ENCODE measurements at places on chromosomes 12 and 14.

- DNase-seq, result no peak
Observed at GRCh38 chr14:103871596-103872480, 24.5 kb upstream of the PPP1R13B start.

GRCh38 chr14:73794146-73794545 lies 57.5 kb upstream of the PTGR2 start:
- no peak for DNase-seq

DNA sequence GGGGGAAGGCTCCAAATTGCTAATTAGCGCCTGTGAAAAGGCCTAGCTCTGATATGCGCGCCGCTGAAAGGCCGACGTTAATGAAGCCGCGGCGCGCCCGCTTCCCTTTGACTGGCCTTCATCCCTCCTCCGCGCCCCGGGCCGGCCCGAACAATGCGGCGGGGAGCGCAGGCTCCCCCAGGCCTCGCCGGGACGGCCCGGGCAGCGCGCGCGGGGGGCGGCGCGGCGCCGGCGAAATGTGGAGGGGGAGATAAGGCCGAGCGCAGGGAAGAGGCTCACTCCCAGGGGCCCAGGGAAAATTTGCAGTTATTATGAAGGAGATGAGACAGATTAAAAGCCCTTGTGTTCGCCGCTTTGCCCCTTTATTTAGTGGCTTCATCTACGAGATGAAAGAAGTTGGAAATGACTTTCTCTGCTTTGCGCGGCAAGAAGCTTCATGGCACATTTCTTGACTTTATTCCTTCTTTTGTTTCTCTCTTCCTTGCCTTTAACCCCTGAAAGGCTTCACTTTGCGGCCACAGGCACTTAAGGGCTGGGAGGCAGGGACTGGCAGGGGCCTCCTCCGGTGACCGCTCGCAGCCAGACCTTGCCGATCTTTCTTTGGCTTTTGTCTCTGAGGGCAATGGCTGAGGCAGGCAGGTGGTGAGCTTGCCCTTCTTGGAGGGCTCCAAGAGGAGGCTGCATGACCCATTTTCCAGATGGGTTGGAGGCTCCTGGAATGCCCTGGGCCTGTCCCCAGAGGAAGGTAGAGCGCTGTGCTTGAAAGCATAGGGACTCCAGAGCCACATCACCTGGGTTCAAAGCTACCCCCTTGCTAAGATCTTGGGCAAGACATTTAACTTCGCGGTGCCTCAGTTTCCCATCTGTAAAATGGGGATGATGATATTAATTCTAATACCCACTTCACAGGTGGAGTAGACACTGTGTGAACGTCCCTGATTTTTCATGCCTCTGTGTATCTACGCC lies 12.7 kb upstream of the GPATCH2L start:
- no peak for DNase-seq

DNA sequence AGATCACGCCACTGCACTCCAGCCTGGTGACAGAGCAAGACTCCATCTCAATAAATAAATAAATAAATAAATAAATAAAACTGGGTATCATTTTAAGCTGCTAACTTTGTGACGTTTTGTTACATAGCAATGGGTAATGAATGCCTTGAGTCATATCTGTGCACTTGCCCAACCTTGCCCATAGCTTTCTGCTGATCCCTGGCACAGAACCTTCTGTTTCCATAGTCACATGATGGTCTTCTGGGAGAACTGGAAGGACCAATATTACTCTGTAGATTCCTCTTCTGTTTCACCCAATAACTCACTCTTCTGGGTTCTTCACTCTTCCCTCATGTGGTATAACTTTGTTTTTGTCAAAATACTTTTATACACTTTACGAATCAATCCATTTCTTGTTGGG lies 140.8 kb downstream of the SCARB1 start:
- DNase-seq, result no peak

GRCh38 chr12:13074396-13075117 lies 28.9 kb downstream of the GSG1 start:
- no peak for DNase-seq

DNA sequence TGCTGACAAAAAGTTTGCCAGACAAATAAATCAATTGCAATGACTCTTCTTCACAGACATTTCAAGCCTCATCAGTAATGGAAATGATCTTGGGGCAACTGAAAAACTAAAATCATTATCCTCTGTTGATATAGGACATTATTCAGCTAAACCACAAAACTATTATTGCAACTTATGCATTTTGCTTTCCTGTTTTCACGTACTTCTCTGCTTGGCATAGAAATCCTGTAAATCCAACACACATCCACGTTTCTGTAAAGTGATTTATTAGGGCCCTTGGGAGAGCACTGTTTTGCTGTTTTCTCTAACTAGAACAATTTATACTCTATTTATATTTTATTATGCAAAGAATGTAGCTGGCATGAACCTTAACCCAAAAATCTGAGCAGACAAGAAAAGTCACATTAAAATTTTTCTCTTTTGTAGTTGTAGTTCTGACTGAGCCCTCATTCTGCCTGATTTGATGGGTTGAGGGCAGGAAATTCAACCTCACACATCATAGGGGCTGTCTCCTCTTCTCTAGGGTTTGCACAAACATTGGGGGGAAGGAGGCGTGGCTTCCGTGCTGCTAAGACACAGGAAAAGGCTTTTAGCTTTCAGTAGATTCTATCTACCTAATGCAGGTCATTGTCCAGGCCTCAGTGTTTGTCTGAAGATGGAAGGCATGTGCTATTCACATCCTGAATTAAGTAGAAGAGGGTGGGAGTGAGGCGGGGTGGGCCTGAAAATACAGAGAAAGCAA lies 11.5 kb upstream of the NUP107 start:
- no peak for DNase-seq

DNA sequence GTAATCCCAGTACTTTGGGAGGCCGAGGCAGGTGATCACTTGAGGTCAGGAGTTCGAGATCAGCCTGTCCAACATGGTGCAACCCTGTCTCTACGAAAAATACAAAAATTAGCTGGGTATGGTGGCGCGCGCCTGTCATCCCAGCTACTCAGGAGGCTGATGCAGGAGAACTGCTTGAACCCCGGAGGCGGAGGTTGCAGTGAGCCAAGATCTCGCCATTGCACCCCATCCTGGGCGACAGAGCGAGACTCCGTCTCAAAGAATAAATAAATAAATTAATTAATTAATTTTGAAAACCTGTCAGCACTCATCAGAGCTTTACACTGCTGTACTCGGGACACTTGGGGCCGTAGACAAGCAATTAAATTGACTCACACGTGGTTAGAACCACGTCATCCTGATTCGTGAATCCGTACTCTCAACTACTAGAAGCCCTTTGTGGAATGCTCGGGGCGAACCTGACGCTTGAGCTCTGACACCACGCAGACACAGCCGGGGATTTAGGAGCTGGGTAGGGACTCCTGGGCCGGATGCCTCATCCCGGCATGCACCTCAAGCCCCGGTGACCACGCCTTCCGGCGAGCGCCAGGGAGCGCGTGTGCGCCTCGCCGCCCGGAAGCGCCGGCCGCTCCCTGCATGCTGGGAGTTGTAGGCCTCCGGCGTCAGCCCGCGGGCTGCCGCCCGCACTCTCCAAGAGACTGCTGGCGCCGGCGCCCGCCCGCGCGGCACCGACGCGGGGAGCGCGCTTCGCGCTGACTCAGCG lies at the start of gene XPOT:
XPOT (plus strand) TSS at position 686 of the 763 bp plus-strand sequence. CDS start 5,644 bp downstream, outside the sequence.
- DNase-seq, result peak; percentile 98
